ENCODE measurements at places on chromosomes 13 and 19. TPM values are rescaled to one million over a fixed set of nuclear protein-coding genes. Genes with fewer than 3 reads are reported as not detected.

The LILRB2 gene
- 3.3 TPM for polyA plus RNA-seq

The ZNF57 gene
- 7.6 TPM for polyA plus RNA-seq

The CCL25 gene
- not detected for polyA plus RNA-seq

The GPR183 gene
- 9.8 TPM for polyA plus RNA-seq

The ZNF737 gene
- 36.9 TPM for polyA plus RNA-seq

The PSG3 gene
- 0.34 TPM for polyA plus RNA-seq

The TGDS gene
- 23.5 TPM for polyA plus RNA-seq

The PPP5C gene
- polyA plus RNA-seq = 107 TPM

The ETHE1 gene
- 18.2 TPM for polyA plus RNA-seq

The PRTN3 gene
- 1.4 TPM for polyA plus RNA-seq

The EFNB2 gene
- 71.0 TPM for polyA plus RNA-seq

The ENOX1 gene
- 6.1 TPM for polyA plus RNA-seq

The HMG20B gene
- 80.0 TPM for polyA plus RNA-seq

The GET3 gene
- polyA plus RNA-seq = 53.8 TPM

The FGF14 gene
- 0.49 TPM for polyA plus RNA-seq

The TNFRSF19 gene
- polyA plus RNA-seq = 64.8 TPM

- no peak for DNase-seq
Measured at GRCh38 chr13:99085139-99085807, 107.4 kb upstream of the DOCK9 start.

GRCh38 chr13:91347996-91348905 is 764 bp downstream of the MIR17HG start:
- peak; percentile 30 for DNase-seq

GRCh38 chr19:19554074-19555023 is 16.3 kb downstream of the CILP2 start:
- no peak for DNase-seq

DNA sequence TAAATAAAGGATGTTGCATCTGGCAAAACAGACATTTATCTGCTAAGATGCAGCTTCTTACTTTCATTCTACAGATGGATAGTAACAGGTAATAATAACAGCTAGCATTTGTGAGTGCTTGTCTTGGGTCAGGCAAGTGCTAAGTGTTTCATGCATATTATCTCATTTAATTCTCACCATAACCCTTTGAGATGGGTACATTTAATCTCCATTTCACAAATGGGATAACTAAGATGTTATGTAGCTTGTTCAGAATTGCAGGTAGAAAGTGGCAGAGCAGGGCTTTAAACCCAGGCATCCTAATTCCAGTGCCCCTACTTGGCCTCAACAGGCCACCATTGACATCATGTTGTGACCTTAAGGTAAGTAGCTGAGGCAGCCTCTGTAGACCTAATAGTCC is 69.8 kb downstream of the LMO7 start:
- no peak for DNase-seq

DNA sequence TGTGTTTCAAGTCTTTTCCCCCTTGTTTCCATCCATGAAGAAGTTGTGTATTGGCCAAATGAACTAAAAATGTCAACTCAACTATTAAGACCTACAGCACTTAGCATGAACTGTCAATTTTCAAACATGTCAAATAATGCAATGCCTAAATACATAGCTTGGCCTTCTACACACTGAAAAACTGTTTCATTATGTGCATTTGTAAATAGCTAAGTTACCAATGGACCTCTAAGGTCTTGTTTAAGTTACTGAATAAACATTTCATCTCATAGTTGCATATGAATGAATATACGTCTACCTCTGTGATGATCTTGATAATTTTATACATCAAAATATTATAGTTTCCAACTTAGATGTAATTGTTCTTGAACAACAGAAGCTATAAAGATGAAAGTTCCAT is 744.5 kb downstream of the EFNB2 start:
- DNase-seq = no peak

- DNase-seq = no peak
Measured at GRCh38 chr13:111919849-111920248, 147.1 kb upstream of the SOX1 start.

DNA sequence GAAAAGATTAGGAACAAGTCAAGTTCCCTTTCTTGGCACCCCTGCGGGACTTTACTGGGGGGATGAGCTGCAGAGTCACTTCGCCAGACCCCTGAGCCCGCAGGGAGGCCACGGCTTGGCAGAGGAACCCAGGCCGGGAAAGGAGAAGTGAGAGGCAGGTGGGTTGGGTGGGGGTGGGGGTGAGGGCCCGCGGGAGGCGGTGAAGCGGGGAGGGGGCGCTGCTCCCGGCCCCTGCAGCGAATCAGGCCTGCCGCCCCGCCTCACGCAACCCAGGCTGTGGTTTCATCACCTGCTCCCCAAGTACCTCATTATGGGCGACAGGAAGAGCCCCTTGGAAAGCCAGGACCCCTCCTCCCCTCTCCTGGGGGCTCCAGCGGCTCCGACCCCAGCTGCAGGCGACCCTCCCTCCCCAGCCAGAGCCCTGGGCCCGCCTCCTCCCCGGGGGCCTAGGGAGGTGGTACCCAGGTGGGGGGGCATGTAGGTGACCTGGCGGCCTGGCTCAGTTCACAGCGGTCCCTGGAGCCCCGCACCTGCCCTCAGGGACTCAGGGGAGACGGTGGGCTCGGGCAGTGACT is 9.5 kb downstream of the MEF2B start:
- no peak for DNase-seq

DNA sequence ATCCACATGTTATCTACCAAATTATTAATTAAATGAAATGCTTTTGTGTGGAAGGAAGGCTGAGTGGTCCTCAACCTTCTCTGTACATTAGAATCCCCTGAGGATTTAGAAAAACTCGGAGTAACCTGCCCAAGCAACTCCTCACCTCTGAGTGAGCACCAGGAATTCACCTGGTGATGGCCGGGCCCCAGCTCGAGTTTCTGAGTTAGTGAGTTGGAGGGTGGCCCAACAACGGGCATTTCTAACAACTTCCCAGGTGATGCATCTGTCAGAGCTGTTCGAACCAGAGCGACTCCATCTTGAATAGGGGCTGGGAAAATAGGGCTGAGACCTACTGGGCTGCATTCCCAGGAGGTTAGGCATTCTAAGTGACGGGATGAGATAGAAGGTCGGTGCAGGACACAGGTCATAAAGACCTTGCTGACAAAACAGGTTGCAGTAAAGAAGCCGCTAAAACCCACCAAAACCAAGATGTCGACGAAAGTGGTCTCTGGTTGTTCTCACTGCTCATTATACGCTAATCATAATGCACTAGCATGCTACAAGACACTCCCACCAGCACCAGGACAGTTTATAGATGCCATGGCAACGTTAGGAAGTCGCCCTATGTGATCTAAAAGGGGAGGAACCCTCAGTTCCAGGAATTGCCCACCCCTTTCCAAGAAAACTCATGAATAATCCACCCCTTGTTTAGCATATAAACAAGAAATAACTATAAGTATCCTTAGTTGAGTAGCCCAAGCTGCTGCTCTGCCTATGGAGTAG is 44.2 kb upstream of the SHISA2 start:
- DNase-seq = no peak

- no peak for DNase-seq
Measured at GRCh38 chr13:95180513-95181245, 120.6 kb downstream of the ABCC4 start.

DNA sequence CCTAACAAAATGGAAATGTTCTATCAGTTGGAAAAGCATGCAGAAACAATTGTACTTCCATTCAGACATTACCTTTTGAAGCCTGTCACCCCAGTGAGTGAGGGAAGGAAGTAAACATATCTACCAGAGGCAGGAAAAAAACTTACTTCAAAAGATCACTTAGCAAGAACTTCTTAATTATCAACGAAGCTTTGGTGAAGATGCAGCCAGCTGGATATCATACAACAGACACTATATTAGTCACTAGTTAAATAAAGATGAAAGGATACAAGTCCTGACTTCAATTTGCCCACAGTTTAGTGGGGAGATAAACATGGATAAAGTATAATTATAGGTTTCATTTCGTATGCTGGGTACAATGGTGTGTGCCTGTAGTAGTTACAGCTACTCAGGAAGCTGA is 148.8 kb downstream of the TNFRSF19 start:
- no peak for DNase-seq

GRCh38 chr19:3586127-3586626 is 899 bp downstream of the GIPC3 start:
- no peak for DNase-seq

DNA sequence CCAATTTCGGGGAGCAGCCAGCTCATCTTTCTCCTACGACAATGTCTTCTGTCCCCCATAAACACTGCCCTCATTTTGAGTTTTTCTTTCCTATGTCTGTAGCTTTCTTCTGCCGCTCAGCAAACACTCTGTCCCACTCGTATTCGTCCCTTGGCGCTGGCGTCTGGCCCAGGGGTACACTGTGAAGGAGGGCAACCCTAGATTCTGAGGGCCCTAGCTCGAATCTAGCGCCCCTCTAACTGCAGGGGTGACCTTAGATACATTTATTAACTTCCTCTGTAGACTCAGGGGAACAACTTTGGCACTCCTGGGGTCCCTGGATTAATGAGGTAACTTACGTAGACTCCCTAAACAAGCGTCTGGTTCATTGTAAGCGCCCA is 677 bp upstream of the LRCH1 start:
- DNase-seq = no peak

GRCh38 chr13:110062077-110062776 is 244.7 kb downstream of the COL4A1 start:
- no peak for DNase-seq

DNA sequence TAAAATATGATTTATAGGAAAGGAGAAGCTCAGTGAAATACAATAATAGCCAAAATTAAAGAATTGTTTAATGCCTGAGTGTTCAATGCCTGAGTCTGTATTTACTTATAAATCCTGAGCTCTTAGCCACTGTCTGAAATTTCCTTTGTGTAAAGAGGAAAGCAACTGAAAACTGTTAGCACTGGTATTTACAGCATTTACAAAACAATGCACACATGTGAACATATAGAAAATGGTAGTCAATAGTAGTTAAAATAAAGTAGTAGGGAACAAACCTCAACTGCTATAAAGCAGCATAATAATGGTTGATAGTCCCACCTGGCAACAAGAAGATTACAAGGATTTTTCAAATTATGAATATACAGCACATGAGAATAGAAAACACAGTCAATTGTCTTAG is 1137.1 kb upstream of the ATXN8OS start:
- DNase-seq = no peak

DNA sequence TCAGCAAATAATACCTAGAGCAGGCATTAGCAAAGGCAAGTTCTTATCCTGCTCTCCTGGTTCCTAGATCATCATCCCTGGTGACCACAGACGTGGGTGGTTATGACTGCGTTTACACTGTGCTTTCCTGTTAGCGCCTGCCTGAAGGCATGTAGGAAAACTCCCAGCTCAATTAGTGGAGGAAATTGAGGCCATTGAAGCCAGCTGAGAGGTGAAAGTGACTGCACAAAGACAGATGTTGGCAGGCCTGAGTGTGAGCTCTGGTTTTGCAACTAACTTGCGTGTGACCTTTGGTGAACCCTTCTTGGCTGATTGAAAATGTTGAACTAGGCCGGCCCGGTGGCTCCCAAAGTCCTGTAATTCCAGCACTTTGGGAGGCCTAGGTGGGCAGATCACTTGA is 17.5 kb upstream of the NWD1 start:
- DNase-seq = peak; percentile 48

GRCh38 chr13:51202477-51203046 is 19.6 kb upstream of the FAM124A start:
- no peak for DNase-seq

DNA sequence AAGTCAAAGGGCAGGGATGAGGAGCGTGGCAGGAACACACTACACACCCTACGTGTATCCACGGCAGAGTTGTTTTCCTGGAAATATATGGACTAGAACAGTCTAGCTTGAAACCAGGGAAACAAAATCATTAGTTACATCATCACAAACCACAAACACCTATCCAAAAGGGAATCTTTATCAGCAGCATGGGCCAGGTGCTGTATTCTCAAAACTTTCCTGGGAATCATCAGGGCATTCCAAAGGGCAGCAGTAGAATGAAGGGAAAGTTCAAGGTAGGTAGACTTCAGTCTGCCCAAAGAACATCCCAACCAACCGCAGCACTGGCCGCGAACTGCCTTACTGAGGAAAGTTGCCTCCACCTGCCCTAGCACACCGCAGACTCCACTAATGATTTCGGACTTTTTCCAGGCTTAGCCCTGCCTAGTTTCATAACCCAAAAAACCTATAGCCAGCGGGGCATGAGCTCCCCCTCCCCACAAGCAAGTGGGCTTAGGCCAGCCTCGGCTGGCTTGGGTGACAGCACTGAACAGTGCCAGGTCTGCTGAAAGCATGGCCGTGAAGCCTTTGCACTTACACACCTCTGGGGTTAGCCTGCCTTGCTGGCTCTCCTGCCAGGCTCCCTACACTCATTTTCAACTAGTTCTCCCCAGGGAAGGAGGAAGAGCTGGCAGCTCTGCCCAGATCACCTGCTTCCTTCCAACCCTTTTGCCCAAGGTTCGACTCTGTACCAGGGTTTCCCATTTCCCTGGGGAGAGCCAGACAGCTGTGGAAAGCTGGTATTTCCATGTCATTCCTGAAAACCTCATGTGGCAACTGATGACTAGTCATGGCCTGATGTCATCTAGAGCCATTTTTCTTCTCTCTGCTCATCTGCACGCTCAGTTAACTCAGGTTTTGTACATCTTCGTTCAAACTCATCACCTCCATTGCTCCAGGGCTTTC is 77.3 kb upstream of the UBAC2 start:
- DNase-seq = no peak

- no peak for DNase-seq
Measured at GRCh38 chr13:77774181-77774580, 76.7 kb downstream of the SLAIN1 start.

DNA sequence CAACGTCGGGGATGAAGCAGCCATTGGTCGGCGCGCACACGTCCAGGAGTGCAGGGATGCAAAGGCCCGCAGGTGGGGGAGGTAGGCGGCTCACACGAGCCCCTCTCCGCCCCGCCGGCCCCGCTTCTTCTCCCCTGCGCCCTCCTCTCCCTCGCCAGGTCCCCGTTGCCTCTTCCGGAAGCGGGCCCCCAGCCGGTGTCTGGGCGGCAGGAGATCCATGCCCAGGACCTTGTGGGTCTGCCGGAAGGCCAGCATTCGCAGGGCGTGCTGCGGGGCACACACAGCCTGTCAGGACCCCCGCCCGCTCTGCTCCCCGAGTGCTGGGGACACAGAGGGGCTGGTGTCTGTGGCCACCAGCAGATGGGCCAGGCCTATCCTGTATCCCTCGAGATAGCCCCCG is 19.7 kb upstream of the MATK start:
- DNase-seq = no peak

DNA sequence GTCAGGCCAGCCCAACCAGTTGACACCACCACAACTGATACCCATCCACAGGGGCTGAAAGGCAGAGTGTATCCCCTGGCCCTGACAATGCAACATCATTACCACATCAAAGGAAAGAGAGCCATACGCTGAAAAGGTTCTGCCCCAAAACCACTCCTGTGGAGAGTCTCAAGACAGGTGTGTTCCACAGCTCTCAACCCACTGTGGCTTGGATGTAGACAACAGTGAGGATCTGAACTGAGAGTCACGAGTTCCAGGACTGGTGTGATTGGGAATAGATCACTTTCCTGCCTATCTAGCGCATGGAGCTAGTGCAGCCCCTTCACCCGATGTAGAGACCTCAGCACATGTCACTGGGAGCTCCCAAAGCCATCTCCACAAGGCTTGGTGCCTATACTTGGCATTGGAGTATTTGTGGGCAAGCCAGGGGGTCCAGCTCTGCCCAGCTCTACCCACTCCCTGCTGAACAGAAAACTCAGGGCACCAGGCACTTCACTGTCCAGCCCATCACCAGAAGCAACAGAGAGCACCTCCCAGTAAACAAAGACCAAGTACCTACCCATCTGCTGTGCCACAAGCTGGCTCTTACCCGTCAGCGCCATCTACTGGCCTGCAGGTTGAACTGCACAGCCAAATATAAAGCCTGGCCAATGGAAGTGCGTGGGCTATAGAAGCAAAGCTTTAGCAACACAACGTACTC is 579.5 kb downstream of the UQCRFS1 start:
- DNase-seq = no peak

- DNase-seq = no peak
Measured at GRCh38 chr13:41004875-41005693, 14.0 kb downstream of the ELF1 start.

Data from right lung (tissue), 10 donors.